GM23338 (cell line): ENCODE measurements at places on chromosomes 5 and 9. TPM values are rescaled to one million over a fixed set of nuclear protein-coding genes. Genes with fewer than 3 reads are reported as not detected.

CTXN3 gene
- total RNA-seq = not detected in 2 replicates

PPP2R2B gene
- total RNA-seq = 21.3 and 23.1 TPM in 2 replicates

- H3K4me1 ChIP-seq = no peaks in the 10 kb centered on the region; the same call in 1 of the 2 replicates
- no peak for DNase-seq
- H3K4me3 ChIP-seq = peak overlapping the region; percentile 55
- no peak overlapping the region for H3K27ac ChIP-seq
- H3K27me3 ChIP-seq = peaks cover 44% of the 10 kb centered on the region
Measured at GRCh38 chr9:137114220-137114612, 317 bp downstream of the DPP7 start.

- H3K27me3 ChIP-seq = no peaks in the 10 kb centered on the region
- H3K4me1 ChIP-seq = no peaks in the 10 kb centered on the region
- no peak overlapping the region for H3K27ac ChIP-seq
- H3K4me3 ChIP-seq = no peak overlapping the region
Measured at GRCh38 chr9:109192732-109193361, 25.8 kb upstream of the FRRS1L start.

GRCh38 chr9:131436865-131437271 is 43.0 kb downstream of the PRRC2B start:
- no peaks in the 10 kb centered on the region for H3K27me3 ChIP-seq
- DNase-seq = peak; percentile 87
- H3K4me1 ChIP-seq = peaks cover 64% of the 10 kb centered on the region
- peak overlapping the region; percentile 91 for H3K27ac ChIP-seq
- peaks cover 63% of the 10 kb centered on the region for H3K36me3 ChIP-seq

DNA sequence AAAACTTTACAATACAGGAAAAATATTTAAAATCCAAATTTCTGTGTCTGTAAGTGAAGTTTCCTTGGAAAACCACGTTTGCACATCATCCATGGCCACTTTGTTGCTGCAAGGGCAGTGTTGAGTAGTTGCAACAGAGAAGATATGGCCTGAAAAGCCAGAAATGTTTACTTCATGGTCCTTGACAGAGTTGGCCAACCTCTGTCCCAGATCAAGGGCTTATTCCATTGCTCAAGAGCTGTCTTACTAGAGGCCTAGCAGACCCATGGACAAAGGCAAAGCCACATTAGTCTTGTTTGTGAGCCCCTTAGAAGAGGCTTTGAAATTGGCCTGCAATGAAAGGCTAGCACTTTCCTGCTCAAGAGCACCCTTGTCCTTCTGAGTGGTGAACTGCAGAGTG is 119.4 kb downstream of the GAS1 start:
- H3K4me1 ChIP-seq = peaks cover 22% of the 10 kb centered on the region
- no peak overlapping the region for H3K4me3 ChIP-seq
- no peaks in the 10 kb centered on the region for H3K27me3 ChIP-seq
- DNase-seq = no peak
- no peaks in the 10 kb centered on the region for H3K36me3 ChIP-seq
- no peak overlapping the region for H3K27ac ChIP-seq

DNA sequence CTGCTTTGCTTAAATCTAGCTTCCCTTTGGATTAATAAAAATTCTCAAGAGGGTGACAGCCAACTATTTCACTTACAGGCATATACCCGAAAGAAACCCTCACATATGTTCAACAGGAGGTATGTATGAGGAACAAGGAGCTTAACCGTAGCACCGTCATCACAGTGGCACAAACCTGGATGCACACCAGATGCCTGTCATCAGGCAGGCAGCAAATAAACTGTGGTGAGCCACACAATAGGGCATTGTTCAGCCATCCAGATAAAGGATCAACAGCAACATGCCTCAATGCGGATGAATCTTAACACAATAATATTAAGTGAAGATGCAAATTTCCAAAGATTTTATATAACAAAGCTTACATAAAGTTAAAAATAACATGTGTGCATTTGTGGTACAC is 5.5 kb upstream of the TNFSF15 start:
- no peak overlapping the region for H3K27ac ChIP-seq
- peaks cover 11% of the 10 kb centered on the region; the same call in 1 of the 2 replicates for H3K4me1 ChIP-seq
- no peak for DNase-seq

- no peaks in the 10 kb centered on the region for H3K4me1 ChIP-seq
- no peak overlapping the region for H3K4me3 ChIP-seq
- DNase-seq = no peak
Measured at GRCh38 chr5:60437308-60437707, 262.7 kb downstream of the DEPDC1B start.

- no peaks in the 10 kb centered on the region for H3K27me3 ChIP-seq
- peaks cover 8% of the 10 kb centered on the region for H3K4me1 ChIP-seq
- DNase-seq = peak; percentile 77
- no peak overlapping the region for H3K27ac ChIP-seq
- no peaks in the 10 kb centered on the region for H3K36me3 ChIP-seq
- no peak overlapping the region for H3K4me3 ChIP-seq
Measured at GRCh38 chr9:35903049-35903448, 3.0 kb upstream of the HRCT1 start.

DNA sequence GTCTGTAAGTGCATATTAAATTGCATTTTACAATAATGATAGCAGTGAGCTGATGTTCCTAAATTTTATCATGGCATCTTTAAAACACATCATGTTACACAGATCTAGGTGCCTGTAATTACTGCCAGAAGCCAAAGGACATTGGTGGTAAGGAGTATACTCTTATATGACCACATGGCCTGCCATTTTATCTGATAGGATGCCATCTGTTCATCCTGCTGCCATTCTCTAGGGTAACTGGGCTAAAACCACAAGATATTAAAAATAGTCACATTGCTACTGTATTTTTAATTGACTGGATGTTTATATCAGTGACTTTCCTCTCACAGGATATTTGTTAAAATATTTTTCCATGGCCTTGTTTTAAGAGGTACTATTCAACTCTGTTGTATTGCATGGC is 53.1 kb downstream of the HCN1 start:
- no peaks in the 10 kb centered on the region for H3K4me1 ChIP-seq
- H3K4me3 ChIP-seq = no peak overlapping the region
- DNase-seq = no peak
- no peak overlapping the region for H3K27ac ChIP-seq
